ENCODE measurements at places on chromosomes 2 and 18.

- DNase-seq: no peak
Observed at GRCh38 chr2:149768320-149768799, 180.8 kb upstream of the MMADHC start.

- no peak for DNase-seq
Observed at GRCh38 chr2:124993809-124994208, 968.7 kb downstream of the CNTNAP5 start.

- DNase-seq: no peak
Observed at GRCh38 chr18:80201739-80202138, 45.6 kb downstream of the PARD6G start.

DNA sequence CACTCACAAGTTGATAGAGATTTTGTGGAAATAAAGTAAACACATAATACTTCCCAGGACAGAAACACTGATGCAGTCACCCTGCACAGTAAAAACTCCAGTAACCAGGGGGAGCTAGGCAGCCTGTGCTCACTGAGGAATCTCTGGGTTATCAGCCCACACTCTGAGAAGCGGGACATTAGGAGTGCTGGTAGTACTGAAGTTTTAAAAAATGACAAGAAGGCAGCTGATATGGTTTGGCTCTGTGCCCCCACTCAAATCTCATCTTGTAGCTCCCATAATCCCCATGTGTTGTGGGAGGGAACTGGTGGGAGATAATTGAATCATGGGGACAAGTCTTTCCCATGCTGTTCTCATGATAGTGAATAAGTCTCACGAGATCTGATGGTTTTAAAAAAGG is 31.4 kb downstream of the KCTD1 start:
- no peak for DNase-seq

DNA sequence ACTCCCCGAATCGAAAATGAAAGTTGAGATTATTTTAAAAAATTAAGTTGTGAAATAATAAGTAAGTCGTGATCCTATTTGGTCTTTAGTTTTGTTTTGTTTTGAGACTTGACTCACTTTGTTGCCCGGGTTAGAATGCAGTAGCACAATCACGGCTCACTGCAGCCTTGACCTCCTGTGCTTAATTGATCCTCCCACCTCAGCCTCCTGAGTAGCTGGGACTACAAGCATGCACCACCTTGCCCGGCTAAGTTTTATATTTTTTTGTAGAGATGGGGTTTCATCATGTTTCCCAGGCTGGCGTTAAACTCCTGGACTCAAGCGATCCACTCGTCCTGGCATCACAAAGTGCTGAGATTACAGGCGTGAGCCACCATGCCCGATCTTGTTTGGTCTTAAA is 326.2 kb downstream of the MYCN start:
- DNase-seq: no peak

GRCh38 chr2:234587341-234588053 is 90.6 kb upstream of the ARL4C start:
- DNase-seq: no peak

DNA sequence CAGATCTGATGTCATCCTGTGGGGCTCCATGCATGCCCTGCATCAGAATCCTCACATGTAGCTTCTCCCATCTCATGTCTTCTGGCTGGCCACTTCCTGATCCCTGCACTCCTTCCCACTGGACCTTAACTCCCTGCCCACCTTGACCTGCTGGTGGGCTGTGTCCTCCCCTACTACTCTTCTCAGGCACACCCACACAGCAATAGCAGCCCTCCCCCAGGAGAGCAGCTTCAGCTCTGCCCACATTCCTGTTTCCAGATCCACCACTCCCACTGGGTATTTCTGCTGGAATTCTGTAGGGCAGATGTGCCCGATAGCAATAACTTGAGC is 137.0 kb upstream of the HS6ST1 start:
- no peak for DNase-seq

DNA sequence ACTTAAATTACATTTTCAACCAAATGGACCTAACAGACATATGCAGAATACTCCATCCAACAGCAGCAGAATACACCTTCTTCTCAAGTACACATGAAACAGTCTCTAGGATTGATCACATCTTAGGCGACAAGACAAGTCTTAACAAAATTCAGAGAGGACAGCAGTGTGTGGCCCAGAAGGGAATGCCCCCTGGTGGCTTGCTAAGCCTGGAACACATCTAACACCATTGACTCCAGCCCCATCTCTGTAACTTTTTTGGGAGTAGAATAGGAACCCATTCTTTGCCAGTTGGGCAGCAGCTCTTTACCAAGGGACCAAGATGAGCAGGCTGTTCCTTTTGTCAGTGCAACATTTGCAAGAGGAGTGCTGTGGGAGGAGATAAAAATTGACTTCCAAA is 249.9 kb downstream of the PLCL1 start:
- peak; percentile 0 for DNase-seq

DNA sequence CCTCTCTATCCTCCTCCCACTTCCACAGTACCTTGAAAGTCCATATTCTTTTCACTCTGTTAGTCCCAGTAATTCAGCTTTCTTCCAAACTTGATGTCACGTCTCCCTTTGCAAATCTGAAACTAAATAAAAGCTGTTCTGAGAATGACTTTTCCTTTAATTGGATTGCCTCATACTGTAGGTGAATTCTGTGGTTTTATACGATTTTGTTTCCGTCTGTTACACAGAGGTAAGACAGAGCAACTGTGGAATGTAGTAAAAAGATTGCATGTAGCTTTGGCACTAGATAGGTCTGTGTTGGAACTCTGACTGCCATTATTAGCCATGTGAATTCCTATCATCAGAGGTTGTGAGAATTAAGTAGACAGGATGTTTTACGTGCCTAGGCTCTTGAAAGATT is 25.9 kb downstream of the MALT1 start:
- DNase-seq: no peak

GRCh38 chr2:26682155-26682554 is 10.4 kb upstream of the KCNK3 start:
- no peak for DNase-seq

DNA sequence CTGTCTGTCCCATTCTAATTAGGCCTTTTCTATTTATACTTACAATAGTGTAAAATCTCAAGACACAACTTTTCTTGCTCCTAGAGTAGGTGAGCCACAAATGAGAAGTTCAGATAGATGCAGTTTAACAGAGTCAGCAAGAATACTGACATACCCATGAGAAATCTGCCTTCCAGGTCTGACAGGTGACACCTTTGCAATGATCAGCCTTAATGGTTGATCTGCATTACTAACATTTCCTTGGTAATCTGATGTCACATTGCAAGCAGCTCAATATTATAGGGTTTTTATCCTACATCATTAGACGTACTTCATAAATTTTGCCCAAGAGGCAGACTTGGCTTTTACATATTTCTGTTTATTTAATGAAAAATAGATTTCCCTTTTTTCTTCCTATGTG is 359.3 kb upstream of the VWC2L start:
- DNase-seq: no peak

DNA sequence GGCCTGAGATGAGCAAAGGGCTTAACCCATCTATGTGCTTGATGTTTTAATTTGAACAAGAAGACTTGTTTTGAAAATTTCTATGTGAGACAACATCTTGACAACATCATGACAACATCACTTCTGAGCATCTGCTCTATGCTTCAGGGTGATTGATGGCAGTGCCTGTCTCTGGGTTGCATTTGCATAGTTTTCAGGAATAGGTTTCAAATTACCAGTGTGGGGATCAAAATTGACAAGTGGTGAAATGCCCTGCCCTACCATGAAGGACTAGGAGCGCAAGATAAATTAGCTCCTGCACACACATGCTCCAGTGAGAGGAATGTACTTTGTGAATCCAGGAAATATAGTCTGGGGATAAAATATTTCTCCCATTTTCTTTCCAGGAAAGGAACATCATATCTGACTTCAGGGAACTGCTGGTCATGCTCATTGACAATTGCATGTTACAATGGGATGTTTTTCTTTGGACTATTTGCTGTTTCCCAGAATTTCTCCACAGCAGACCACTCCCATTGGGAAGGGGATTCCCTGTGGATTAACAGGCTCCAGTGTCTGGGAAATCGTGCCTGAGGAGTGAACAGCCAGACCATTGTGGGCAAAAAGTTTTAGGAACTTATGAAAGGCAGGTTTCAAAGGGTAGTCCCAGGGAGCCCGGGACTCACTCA is 45.3 kb upstream of the IL1R2 start:
- DNase-seq: no peak

DNA sequence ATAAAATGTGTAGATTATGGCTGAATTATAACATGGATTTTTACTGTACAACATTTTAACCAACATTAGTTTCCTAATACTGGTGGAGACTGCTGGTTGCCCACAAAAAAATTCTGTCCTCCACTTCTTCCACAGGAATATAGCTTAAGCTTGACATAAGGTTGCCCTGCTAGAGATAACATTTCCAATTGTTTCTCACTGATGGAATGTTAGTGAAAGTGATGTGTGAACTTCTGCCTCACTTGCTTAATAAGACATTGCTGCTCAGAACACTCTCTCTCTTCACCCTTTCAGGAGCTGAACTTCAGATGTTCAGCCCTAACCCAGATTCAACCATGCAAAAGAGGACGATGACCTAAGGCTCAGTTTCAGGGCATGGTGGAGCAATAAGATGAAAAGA is 2.7 kb upstream of the SGPP2 start:
- no peak for DNase-seq
